Panc1 (cell line): ENCODE measurements at places on chromosomes 11 and 22.

- DNase-seq = no peak
Observed at GRCh38 chr11:120196826-120197225, 14.0 kb upstream of the OAF start.

- DNase-seq = no peak
Observed at GRCh38 chr11:35182317-35182939, 43.5 kb downstream of the CD44 start.

DNA sequence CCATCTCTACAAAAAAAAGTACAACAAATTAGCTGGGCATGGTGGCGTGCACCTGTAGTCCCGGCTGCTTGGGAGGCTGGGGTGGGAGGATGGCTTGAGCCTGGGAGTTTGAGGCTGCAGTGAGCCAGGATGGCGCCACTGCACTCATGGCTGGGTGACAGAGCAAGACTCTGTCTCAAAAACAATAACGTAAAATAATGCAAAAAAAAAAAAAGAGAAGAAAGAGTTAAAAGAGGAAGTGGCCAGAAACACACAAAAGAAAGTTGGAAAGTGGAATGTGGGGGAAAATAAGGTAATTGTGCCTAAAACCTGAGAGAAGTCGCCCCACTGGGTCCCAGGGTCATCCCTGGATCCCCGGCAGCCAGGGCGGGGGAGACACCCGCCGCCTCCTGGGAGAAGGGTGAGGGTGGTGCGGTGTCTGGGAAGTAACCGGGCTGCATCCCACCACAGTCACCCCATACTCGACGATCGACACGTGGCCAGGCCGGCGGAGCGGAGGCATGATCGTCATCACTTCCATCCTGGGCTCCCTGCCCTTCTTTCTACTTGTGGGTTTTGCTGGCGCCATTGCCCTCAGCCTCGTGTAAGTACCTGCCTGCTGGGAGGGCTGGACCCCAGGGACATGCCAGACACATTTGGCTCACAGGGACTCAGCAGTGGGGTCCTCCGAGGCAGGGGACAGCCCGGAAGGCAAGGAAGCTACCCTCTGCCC, 8.1 kb downstream of the UPK3A start:
- DNase-seq = no peak

GRCh38 chr22:19361501-19362103, 69.9 kb downstream of the HIRA start:
- DNase-seq = no peak

DNA sequence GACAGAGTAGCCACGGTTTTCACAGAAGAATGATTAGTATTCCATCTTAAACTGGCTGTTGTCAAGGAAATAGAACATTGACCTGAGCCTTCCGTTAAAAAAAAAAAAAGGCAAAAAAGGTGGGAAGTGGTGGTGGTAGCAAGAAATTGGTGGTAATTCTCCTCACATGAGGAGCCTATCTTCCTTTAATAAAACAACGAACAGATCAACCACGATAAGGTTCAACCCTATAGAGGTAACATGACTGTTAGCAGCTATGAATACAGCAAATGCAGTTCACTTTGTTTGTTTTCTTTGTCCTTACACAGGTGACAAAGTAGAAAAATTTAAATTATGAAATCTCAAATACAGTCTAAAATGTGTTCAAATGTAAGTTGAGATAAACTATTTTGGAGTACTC, 181.6 kb downstream of the TTC28 start:
- DNase-seq = no peak

- no peak for DNase-seq
Observed at GRCh38 chr11:97502201-97502600, 1112.4 kb downstream of the JRKL start.

DNA sequence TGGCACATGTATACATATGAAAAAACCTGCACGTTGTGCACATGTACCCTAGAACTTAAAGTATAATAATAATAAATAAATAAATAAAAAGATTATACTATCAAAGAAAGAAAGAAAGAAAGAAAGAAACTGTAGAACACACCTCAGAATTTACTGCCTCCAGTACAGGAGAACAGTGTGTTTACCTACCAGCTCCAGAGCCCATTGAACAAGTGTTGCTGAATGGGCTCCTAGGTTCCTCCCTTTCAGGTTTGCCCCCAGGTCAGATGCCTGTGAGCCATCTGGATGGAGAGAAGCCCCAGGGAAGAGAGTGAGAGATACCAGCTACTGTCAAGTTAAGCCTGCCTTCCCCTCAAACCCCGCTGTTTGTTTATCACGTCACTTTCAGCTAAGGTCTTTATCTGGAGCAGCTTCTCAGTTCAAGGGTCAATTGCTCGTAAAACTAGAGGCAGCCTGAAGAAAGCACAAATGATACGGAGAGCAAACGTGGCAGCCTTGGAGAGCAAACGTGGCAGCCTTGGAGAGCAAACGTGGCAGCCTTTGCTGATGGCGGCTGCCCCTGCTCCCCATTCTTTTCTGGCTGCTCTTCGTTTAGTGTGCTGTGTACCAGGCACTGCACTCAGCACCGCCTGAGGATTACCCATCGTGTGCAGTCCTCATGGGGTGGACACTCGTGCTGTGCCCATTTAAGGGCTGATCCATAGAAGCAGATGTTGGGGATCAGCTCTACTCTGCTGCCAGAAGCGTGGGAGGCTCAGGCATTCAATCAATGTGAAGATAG, 111.7 kb downstream of the ADAMTS15 start:
- no peak for DNase-seq
